HepG2 (cell line): ENCODE measurements at places on chromosomes 7 and 10. TPM values are rescaled to one million over a fixed set of nuclear protein-coding genes. Genes with fewer than 3 reads are reported as not detected.

MRPS16 gene
- 135 and 189 TPM in 2 replicates for total RNA-seq

GRCh38 chr7:115940460-115941060, 90.0 kb downstream of the TFEC start:
- no peak for DNase-seq

- DNase-seq, result peak; percentile 77
These were observed 28.2 kb downstream of the PHYH start for GRCh38 chr10:13271552-13272163.

- no peak for DNase-seq
These were observed 5.8 kb upstream of the RP9 start for GRCh38 chr7:33114976-33115375.

CPA1 gene
- total RNA-seq, result 0.20 TPM in 1 of 2 replicates, not detected in the other

DNA sequence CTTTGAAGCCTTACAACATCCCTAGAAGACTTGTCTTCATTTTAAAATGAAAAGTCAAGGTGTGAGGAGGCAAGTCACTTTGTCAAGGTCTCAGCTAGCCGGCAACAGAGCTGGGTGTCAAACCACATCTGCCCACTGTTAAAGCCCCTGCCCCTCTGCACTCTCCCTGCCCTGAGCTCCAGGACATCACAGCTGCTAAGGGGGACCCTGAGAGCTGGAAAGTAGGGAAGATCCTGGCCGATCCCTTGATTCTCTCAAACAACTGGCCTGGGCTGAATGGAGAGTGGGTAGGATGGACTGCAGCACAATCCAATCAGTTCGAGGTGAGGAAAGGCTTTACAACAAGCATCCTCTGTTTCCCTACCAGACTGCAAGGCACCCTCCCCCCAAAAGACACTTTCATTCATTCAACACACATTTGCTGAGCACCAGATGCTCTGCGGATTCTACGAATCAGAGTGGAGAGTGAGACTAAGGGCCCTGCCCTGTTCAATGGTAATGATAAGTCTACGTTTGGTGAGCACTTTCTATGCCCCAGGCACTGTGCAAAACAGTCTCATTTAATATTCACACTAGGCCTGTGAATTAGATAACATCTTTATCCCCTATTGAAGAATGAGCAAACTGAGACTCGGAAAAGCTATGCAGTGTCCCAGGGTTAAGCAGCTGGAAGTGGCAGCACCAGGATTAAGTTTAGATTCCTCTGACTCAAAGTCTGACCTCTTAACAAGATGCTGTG, 148.1 kb downstream of the HERPUD2 start:
- no peak for DNase-seq

DNA sequence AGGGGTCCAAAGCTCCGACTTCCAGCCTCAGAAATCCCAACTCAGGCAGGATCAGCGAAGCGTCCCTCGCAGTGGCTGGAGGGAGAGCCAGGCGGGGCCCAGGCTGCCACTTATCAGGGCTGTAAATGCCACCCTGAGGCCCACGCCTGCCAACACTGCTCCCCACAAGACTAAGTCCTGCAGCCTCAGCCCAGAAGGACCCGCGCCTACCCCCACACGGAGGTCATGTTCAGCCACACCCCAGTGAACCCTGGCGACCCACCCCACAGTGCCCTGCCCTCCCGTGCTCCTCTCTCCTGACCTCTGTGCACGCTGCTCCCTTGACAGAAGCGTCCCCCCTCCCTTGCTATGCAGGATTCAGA, 3.2 kb downstream of the PSMG3 start:
- no peak for DNase-seq

GRCh38 chr7:2701832-2702593, 14.0 kb downstream of the AMZ1 start:
- DNase-seq, result no peak

DNA sequence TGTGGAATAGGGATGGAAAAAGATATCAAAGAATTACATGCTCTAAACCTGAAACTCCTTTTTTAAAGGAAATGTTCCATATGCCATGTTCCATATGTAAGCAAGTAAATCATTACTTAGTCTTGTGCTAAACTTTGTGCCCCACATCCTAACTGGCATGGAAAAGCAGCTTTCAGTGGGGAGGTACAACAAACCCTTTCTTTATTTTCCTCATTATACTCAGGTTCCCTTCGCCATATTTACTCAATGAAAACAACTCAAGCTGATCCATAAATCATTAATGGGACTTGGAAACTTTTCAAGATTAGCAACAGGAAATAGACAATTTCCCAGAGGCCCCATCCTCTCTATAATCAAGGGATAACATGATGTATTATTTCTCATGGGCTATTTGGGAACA, 56.0 kb downstream of the GSAP start:
- DNase-seq, result peak; percentile 92

COPG2 gene
- 17.7 and 27.7 TPM in 2 replicates for total RNA-seq

DNA sequence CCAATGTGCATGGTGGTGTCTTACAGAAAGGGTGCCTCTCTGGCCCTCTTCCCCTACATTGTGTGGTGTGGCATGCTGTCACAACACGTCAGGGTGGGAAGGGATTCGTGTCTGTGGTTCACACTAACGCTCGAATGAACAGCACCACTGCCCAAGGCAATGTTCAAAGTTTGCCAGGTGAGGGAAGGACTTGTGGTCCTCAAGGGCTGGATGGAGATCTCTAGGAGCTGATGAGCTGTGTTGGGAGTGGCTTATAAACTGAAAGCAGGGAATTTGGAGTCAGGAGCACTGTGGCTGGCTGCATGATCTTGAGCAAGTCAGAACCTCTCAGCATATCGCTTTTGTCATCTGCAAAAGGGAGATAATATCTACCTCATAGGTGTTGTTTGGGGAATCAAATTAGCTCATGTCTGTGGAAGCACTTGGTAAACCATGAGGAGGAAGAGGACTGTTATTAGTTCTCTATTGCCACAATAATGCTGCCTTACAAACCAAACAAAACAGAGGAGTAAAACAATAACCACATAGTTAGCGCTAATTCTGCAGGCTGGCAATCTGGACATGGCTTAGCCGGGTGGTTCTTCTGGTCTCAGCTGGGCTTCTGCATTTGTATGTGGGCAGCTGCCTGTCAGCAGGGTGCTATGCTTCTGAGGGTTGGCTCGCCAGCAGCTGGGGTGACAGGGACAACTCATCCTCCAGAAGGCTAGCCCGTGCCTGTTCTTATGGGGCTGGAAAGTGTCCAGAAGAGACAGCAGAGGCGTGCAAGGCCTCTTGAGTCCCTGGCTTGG, 22.9 kb upstream of the C10orf105 start:
- DNase-seq, result no peak

DNA sequence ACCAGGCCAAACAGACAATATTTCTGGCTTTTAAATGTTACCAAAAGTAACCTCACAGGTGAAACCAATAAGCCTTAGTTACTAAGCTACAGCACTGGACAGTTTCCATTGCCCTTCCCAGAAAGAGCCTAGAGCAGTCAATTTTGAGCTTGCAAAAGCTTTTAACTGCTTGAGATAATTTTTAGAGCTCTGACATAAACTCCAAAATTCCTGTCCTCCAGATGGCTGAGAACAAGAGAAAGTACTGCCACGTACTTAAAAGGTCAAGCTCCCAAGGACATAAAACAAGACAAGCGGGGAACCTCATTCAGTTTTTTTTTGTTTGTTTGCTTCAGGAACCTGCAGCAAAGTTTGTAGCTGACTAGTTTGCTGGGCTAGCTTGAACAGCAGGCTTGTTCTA, 54.1 kb downstream of the BBS9 start:
- DNase-seq, result no peak

OR9A2 gene
- not detected in 2 replicates for total RNA-seq

CRHR2 gene
- not detected in 2 replicates for total RNA-seq

GRCh38 chr7:91655656-91656055, 224.8 kb downstream of the MTERF1 start:
- no peak for DNase-seq

GRCh38 chr10:65571011-65571570, 1354.7 kb upstream of the LRRTM3 start:
- peak; percentile 24 for DNase-seq

DNA sequence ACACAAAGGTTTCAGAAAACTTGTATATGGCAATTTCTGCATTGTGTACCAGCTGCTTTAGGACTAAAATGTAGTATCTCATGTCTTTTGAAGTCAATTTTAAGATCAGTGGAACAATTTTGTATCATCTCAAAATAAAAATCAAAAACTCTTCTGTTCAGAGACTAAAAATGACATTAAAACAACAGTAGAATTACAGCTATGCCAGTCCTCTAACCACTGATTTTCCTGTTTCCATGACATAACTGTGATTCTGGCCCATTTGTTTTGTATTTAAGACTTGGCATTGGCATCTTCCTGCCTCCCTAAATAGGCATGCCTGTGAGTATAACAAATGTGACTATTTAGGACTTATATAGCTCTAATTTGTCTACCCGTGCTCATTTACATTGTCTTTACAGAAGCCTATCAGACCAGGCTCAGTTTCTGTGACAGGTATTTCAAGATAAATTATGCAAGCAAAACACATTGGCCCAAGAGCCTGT, 29.1 kb upstream of the VPS41 start:
- no peak for DNase-seq

ITGB8 gene
- 0.06 TPM in 1 of 2 replicates, not detected in the other for total RNA-seq

DNA sequence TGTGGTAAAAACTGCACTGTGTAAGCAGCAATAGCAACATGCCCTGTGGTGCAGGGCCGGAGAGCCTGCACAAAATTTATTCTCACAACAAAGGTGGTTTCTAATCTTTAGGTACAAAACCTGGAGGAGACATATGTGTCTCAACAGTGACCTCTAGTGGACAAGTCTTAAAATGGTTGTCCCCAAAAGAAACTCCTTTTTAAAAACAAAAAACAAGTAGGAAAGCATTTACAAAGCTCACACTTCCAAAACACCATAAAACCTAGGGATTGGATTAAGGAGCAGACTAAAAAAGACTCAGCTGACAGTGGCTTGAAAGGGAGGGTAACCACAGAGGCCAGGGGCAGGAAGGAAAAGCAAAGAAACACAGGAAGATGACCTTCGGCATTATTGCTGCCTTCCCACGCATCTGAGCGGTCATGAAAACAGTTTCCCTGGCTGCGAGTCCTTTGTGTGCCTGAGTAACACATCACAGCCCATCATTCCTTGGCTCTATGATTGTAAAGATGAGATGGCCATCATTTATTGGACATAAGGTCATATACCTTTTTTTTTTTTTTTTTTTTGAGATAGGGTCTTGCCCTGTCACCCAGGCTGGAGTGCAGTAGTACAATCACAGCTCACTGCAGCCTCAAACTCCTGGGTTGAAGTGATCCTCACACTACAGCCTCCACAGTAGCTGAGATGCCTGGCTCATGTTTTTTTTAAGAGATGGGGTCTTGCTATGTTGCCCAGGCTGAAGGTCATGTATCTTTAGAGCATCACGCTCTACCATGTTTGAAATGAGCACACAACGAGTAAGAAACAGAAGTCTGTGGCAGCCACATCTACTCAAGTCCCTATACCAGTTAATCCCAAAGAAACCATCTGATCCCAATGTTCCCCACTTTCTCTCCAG, 39.5 kb downstream of the RSU1 start:
- DNase-seq, result peak; percentile 50

GRCh38 chr7:27198138-27198841, 1.6 kb downstream of the HOXA13 start:
- no peak for DNase-seq

CUBN gene
- 0.08 and 0.27 TPM in 2 replicates for total RNA-seq

GRCh38 chr7:111180338-111180737, 89.4 kb downstream of the LRRN3 start:
- no peak for DNase-seq

DNA sequence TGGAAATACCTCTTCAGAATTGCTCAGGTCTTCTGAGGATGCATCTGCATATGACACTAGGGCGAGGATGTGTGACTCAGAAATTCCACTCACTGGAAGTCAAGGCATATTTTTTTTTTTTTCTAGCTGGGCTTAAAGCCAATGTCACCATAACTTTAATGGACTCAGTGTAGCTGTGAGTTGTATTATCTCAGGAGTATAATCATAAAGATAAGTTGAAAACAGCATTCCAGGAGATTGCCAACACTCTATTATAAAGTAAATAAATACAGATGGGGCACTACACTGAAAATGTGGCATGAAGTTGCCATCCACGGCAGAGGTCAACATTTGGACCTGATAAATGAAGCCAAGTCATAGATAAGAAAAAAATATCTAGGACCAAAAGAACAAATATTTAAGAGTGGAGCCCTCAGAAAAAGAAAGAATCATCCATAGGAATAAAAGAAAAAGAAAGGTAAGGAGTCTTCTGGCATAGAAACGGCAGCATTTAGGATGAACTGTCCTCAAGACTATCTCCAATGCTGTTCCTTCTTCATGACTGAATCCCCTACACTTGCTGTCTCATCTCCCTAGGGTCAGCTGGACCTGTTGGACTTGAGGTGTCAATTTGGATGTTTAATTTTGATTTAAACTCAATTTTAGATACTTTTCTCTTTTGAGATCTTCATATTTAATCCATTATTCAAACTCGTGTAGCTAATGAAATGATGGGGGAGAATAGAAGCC, 72.9 kb upstream of the CAV2 start:
- no peak for DNase-seq

GRCh38 chr7:134640842-134641715, 5.6 kb upstream of the BPGM start:
- DNase-seq, result no peak

MGAM2 gene
- total RNA-seq, result not detected in 2 replicates

IDI2 gene
- total RNA-seq, result not detected in 2 replicates

CAV2 gene
- 0.09 and 0.24 TPM in 2 replicates for total RNA-seq

GRCh38 chr7:143384148-143384547, 3.0 kb downstream of the ZYX start:
- no peak for DNase-seq

DNA sequence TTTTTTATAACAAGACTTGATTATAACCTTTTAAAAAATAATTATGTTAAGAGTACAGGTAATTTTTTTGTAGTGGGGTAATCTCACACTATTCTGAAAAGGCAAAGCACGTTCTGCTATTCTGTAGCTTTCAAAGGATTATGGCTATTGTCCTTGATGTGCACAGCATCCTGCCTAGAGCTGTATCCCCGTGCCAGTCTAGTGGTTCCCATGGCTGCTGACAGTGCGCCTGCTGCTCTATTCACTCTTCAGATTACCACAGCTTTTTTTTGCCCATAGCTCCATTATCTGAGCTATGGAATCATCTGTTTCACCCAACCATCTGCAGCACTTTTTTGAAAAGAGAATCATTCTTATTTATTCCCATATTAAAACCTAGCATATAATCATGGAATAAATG, 723.4 kb downstream of the PHTF2 start:
- DNase-seq, result no peak

GIMAP7 gene
- total RNA-seq, result not detected in 2 replicates

DNA sequence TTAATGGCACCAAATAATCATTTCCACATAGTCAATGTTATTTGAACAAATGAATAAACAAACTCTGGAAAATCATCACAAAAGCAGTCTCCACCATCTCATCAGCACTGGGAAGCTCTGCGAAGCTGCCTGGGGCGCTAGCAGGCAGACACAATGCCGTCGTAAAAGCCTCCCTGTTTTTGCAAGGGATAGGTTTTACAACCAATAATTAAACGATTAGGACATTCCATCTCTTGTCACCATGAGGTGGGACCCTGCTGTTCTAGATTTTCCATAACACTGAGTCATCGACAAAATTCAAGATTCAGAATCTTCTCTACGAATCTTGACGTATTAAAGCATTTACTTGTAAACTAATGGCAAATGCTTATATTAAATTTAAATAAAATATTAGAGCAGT, 172.8 kb upstream of the AKR1E2 start:
- no peak for DNase-seq

TRUB1 gene
- 38.9 and 47.8 TPM in 2 replicates for total RNA-seq
